Dermis lymphatic vessel endothelial cell (primary cell): ENCODE measurements at places on chromosomes 16 and 17. TPM values are rescaled to one million over a fixed set of nuclear protein-coding genes. Genes with fewer than 3 reads are reported as not detected.

Gene TP53TG3F
- total RNA-seq, result not detected in 2 replicates

Gene ABCA6
- 2.0 and 17.1 TPM in 2 replicates for total RNA-seq

Gene NECAB2
- total RNA-seq, result not detected in 2 replicates

Gene KATNIP
- total RNA-seq, result 14.1 and 17.8 TPM in 2 replicates

Gene PRSS27
- 0.22 and 0.26 TPM in 2 replicates for total RNA-seq
